ENCODE measurements at places on chromosomes 13 and 19. TPM values are rescaled to one million over a fixed set of nuclear protein-coding genes. Genes with fewer than 3 reads are reported as not detected.

Gene FAM83E
- 2.7 TPM for total RNA-seq

Gene FPR3
- total RNA-seq: 2.5 TPM

Gene IZUMO2
- not detected for total RNA-seq

DNA sequence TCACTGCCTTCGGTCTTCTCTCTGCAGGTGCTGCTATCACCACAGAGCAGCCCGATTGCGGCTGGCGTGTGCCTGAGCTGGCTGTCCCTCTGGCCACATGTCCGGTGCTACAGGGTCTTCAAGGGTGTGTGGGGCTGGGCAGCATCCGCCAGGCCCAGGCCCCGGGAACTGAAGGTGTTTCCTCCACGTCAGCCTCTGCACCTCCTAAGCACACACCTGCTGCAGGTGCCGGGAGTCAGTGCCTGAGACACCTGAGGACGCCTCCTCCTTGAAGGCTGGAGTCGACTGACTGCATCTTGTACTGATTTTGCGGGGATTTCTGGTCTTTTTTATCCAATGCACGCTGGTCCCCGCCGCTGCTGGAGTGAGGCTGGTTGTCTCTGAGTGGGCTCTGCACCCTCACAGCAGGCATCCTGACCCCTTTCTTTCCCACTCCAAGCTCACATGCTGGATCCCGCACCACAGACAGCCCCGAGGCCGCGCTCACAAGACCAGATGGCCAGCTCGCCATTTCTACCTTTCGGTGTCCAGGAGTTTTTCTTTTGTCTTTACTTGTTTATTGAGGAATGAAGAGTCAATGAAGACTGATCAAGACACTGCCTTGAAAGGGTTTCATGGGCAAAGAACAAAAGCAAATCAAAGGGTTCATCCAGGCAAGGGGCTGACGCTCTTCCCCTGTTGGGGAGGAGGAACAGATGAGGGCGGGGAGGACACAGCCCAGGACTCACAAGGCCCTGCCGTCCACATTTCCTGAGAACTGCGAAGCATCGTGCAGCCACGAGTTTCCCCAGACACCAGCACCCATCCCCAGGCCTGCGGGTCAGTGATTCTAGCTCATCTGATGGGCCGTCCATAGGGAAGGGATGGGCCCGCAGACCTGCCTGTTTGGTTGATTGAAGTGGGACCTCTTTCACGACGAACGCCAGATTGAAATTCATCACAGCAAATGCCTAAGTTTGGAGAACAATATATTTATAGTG, 203.8 kb upstream of the SOX1 start:
- no peak for DNase-seq

- peak; percentile 97 for DNase-seq
Measured at GRCh38 chr19:10717356-10718204, at the start of gene DNM2. DNM2 (plus strand) TSS chr19:10718079; CDS start chr19:10718243, 164 bp downstream.

DNA sequence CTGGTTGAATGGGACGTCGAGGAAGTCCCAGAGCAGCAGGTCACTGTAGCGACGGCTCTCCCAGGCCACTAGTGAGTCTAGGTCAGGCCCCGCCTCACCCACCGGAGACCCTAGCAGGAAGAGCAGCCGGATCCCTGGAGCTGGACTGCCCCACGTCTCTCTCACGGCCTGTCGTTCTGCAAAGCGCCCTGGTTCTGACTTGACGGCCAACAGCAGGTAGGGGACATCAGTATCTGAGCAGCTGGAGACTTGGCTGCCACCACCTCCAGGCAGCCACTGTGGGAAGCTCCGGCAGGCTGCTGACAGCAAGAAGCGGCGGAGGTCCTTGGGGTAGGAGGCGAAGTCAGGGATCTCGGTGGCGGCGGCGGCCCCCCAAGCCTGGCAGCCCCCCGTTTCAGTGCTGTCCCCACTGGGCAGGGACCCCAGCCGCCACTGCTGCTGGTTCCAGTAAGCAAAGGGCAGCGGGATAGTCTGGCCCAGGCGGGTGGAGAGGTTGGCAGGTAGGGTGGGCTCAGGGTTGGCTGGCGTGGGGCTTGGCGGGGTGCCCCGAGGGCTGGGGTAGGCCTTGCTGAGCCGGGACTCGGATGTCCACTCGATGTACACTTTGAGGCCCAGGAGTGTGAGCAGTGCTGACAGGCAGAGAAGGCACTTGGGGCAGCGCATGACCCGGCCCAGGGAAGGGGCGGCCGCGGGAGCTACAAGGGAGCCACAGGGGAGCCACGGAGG, 895 bp downstream of the B3GNT8 start:
- no peak for DNase-seq

Gene ZNF98
- not detected for total RNA-seq

- no peak for DNase-seq
Measured at GRCh38 chr13:70390968-70391367, 282.7 kb upstream of the KLHL1 start.

Gene TMPRSS9
- total RNA-seq: 0.22 TPM

Gene CEACAM7
- not detected for total RNA-seq

GRCh38 chr13:56861476-56861875, 279.2 kb upstream of the PRR20A start:
- no peak for DNase-seq

- DNase-seq: no peak
Measured at GRCh38 chr19:45186509-45187334, 8.1 kb downstream of the BLOC1S3 start.

DNA sequence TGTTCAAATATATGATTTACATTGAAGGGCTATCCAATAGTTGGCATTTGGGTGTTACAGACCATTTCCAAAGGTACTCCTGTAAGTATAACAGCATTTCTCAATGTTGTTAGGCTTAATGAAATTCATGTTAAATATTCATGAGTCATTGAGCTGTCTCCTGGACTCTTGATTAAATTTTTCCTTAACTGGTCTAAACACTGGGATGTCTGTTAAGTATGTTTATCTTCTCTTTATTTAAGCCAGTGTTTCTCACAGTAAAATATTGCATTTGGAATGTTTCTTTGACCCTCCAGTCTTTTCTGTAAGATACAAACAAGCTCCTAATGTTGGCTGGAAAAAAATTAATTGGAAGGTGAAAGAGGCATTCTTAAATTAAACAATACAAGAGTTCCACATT, 402.5 kb upstream of the HTR2A start:
- DNase-seq: no peak

DNA sequence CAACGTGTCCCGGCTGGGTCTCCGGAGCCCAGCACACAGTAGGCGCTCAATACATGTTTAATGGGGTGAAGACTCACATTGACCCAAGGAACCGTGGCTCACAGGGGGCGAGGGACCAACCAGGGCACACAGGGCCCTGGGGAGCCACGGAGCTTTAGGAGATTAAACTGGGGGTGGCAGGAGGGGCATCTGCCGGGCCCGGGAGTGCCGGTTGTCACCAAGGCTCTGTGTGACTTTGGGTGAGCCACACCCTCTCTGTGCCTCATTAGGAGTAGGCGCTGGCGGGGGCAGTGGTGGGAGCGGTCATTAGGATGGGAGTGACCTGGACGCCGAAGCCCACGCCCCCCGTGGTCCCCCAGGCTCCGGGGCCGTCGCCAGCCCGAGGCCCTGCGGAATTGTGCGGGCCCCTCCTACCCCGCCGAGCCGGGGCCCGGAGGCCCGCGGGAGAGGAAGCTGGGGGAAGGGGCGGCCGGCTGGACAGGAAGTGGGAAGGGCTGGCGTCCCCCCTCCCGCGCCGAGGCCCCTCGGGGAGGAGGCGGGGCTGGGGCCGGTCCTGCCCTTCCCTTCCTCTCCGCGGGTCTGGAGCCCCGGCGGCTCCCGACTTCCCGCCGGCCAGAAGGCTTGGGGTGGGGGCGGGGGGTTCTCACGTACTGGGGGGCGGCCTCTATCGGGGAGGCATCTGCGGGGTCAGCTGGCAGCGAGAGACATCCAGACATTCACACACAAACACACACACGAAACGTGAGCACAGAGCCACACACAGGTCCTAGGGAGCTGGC, 1.8 kb upstream of the SSBP4 start:
- DNase-seq: peak; percentile 74

Gene CYP4F2
- not detected for total RNA-seq

Gene NEK5
- total RNA-seq: not detected

DNA sequence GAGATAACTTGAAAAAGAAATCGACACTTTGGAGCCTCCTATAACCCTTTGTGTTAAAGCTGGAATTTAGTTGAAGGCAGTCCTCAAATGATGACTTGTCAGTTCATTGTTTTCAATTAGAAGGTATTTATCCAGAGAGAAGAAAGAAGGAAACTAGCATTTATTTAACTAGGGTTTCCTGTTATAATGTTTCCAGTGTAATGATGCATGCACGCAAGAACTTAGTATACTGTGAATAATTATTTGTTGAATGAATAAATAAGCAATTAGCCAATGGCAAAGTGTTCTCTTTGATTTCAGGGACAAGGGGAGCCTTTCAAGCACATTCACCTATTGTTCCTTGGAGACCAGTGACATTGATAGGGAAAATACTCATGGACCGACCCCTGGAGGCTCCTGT, 307.4 kb downstream of the KLF5 start:
- DNase-seq: no peak

DNA sequence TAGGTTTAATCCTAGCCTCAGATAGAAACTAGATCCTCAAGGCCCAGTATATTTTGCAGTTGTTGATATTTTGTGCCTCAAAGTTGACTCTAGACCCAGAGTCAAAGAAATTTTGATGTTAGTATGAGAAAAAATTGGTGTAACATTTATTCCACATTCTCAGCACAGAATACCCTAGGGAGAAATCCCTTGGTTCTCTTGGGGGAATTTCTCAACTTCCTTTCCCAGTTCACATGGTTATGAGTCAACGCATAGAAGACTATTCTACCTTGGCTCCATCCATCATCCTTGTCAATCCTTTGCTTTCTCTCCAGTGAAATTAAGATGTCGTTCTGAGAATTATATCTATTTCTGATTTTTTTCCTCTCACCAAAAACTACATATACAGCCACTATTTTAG, 145.3 kb downstream of the POSTN start:
- no peak for DNase-seq

Gene ZNF763
- 6.1 TPM for total RNA-seq

GRCh38 chr19:2266183-2266993, 10.2 kb upstream of the JSRP1 start:
- DNase-seq: no peak

Gene CFAP97D2
- total RNA-seq: not detected

Gene SERP2
- not detected for total RNA-seq

Gene NLRP4
- not detected for total RNA-seq

DNA sequence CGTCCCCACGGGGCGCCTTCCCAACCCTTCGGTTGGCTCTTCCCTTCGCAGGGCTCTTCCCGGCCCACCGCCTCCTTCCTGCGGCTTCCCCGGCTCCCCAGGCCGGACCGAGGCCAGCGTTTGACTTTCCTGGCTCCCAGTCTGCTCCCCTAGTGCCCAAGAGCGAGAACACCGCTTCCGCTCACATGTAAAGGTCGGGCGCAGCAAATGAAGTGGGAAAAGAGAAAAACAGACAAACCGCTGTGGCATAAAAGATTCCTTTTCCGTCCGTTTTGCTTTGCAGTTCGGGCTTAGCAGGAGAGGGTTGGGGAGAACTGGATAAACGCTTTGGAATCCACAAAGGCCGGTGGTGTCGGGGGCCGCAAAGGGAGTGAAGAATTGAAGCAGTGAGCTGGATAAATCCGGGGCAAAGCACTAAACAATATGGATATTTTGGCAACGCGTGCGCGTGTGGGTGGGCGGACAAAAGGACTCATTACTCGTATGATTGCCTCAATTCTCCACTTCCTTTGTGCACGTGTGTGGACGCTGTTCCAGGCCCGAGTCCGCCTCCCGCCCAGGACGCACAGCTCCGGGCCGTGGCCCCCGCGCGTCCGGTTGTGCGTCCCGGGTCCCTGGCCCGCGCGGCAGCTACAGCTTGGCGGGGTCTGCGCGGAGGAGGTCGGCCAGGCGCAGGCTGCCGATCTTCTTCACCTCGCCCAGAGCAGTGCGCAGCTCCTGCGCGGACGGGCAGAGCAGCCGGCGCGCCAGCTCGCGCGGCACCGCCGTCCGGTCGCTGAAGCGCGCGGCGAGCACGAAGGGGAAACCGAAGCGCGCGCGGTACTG, 8.6 kb upstream of the CDX2 start:
- DNase-seq: no peak

Gene RCBTB2
- 18.3 TPM for total RNA-seq

Gene PSG7
- not detected for total RNA-seq

- DNase-seq: no peak
Measured at GRCh38 chr13:29892151-29892550, 41.7 kb upstream of the UBL3 start.

DNA sequence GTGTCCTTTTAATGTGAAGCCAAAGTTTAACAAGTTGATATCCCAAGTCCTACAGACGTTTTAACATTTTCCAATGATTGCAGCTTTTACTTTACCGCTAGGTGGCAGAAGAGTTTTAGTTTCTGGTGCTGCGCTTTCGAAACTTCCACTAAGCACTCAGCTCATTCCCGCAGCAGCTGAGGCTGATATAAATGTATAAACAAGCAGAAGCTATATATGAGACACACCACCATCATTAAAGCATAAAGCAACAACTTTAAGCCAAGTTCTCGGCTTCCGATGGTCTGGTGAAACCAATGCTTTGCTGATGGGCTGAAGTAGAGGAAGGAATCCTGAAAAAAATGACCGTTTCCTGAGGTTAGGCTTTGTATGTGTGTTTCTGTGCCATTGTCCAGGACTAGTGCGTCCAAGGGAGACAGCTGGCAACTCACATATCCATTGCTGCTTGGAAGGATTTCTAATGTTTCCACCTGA, 753.9 kb downstream of the OLFM4 start:
- no peak for DNase-seq

DNA sequence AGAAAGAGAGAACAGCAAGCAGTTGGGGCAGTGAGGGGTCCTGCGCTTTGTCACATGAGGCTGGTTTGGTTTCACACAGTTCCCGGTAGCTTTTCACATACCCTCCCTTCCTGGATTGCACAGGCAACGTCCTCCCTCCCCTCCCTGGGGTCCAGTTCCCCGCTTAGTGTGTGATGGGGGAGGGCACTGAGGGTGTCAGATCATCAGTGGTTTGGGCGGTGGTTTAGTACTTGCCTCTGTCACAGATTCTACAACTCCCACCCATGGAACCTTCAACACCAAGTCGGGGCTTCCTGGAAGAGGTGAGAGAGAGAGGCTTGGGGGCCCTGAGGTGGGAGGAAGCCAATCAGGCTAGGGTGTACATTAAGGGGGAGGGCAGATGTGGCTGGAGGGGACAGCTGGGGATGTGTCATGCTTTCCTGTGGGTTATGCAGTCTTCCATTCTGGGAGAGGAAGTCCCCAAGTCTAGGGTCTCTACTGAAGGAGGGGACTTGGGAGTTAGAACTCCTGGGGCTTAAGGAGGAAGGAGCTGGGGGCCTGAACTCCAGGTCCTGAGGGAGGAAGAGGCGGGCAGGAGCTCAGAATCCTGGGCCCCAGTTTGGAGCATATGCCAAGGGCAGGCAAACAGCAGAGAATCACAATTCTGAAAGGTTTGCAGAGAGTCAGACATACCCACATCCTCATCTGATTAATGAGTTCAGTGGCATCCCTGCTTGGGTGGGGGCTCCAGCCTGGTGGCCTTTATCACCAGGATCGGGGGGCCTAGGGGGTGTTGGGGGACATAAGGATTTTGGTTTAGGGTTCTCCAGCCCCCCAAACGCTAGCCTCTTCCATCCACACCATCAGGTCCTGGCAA, at the start of gene NKG7:
TSS of gene NKG7 (minus strand) at position 6 of the 856 bp plus-strand sequence. CDS start 119 bp downstream, outside the sequence.
- DNase-seq: peak; percentile 79

Gene FFAR3
- not detected for total RNA-seq

Gene THSD8
- 5.8 TPM for total RNA-seq

All from activated naive CD8-positive, alpha-beta T cell treated with anti-CD3 and anti-CD28 coated beads, Interleukin-2, amount 10 ng/mL, durations not matched to agents 7 days and 5 days (primary cell).